Right cardiac atrium (tissue), 5 donors: ENCODE measurements at places on chromosomes 4 and X. TPM values are rescaled to one million over a fixed set of nuclear protein-coding genes. Genes with fewer than 3 reads are reported as not detected.

The PCDH19 gene
- total RNA-seq = 0.34 TPM

DNA sequence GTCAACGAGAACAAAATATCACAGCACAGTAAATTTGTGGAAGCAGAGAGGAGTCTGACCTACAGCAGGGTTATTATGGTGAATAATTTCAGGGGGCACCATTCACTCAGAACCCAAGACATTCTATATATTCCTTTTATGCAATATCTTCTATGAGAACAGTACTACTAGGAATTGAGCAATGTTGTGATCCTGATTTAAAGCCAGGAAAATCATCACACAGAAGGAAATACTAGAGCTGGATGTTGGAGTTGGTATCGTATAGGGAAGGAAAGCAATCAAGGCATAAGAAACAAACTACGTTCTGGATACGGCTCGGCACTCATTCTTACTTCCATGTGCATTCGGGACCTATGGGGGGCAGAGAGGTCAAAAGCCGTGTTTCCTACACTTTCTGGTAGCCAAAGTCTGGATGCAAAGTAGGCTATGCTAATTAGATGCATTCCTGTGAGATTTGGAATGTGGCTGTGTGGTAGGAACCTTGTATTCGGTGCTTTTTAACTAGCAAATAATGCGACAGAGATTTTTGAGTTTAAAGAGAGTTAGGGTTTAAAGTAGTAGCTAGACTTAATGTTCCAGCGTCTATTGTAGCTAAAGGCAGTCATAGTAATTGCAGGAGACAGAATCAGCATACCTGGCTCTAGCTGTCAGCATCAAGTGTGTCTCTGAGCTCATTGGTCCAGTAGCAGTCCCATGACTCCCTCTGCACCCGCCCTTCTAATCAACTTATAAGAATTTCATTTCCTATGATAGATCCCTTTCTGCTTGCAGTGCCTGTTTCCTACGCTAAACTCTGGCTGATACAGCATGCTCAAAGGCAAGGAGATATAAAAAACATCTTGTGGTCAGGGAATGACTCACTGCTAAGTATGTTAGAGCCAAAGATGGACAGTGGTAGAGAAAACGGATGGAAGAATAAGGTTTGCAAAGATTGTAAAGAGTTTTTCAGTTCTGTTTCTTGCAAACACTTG is 43.3 kb upstream of the PDGFC start:
- no peak for DNase-seq

The BEX5 gene
- 1.2 TPM for total RNA-seq

GRCh38 chrX:24648495-24648894 is 1.3 kb upstream of the PCYT1B start:
- no peak for DNase-seq

The WNK3 gene
- 2.9 TPM for total RNA-seq
